T-helper 2 cell treated with Interferon-gamma antibody and Interleukin-4, amounts not matched to agents 5 μg/mL and 100 μg/mL, for 36 hours (primary cell): ENCODE measurements at places on chromosomes 11 and 22.

DNA sequence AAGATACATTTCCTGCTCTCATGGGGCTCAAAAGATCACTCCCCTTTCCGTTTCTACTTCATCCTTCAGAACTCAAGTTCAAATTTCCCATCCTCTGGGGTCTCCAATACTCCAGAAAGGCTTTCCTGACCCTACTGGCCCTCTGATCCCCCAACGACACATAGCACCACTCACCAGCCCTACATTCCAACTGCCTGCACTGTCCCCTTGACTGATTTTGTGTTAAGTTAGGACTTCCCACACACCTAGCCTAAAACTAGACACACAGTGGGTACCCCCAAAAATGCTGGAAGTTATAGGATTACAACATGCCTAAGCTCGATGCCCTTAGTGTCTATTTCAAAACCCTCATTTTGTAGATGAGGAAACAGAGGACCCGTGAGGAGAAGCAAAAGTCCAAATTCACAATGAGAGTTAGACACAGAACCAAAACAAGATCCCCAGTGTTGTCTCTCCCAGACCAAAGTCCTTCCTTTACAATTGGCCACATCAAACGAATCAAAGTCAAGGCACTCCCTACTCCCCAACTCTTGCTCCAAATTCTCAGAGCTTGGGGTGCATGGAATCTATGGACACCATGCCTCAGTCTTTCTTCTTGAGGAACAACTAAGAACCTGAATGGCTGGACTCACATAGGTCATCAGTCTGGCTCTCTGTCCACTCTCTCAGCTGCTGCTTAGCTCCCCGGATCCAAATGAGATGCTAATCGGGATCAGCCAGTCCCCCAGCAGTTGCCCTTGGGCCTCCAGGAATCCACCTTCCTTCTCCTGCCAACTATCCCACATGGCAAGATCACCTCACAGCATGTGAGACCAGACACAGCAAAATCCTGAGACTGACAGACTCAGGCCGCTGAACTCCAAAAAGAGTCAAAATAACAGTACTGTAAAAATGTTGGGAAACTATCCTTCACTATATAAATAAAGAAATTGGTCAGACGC lies 1.7 kb downstream of the CLPB start:
- DNase-seq = no peak

DNA sequence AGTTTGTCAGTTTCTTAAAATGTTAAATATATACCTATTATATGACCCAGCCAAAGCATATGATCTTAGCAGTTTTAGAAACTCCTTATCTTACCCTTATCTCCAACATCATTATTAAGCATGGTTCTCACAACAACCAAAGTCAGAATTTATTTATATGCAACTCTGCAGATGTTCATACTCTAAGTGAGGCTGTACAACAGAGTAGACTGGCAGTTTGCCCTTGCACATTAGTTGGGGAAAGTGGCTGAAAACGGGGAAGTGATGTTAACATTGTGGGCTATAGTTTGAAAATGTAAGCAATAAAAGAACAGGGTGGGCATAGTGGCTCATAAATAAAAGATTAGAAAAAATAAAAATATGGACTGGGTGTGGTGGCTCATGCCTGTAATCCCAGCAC lies 49.7 kb downstream of the ATG16L2 start:
- no peak for DNase-seq

DNA sequence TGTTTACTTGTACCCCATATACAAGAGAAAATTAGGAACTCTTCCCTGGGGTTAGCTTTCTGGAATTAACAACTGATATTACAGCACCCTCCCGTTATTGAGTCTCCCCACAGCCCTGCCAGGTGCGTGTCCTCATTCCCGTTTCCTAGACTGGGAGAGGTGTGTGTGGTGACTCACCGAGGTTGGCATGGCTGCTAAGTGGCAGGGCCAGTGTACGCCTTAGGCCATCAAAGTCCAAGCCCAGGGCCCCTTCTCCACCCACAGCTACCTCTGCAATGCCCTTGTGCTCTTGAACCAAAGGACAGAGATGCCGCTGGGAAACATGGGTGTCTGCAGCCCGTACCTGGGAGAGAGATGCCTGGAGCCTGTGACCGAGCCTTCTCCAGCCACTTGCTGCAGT lies 12.3 kb downstream of the IFT27 start:
- no peak for DNase-seq

DNA sequence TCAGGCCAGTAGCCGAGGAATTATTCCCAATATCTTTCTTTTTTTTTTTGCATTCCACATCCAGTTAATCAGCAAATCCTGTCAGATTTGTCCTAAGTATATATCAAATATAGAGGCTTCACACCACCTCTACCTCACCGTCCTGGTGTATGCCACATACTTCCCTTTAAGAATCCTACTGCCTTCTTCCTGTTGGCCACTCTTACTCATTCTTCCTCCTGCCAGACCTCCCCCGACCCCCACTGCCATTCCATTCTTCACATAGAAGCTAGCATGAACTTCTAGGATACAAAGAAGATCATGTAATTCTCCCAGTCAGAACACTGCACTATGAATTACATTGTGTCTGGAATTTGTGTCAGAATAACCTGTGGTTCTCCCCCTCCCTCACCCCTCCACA lies 89.5 kb downstream of the TRIM44 start:
- DNase-seq = no peak

DNA sequence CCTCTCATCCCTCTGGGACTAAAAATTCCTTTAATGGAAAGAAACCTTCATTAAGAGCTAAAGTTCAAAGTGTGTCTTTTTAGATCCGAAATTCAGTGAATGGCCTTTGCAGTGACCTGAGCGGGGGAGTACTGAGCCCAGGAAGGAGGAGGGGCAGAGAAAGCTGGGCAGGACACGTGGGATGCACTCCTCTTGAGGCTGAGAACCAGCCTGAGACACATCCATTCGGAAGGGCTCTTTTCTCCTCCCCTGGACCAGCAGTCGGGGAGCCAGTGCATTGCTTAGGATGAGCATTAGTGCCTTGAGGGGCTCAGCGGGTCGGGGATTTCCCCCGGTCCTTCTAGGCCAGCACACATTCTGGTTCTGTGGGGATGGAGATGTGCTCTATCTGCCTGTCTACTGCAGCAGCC lies 258.9 kb upstream of the B3GAT1 start:
- DNase-seq = no peak
